ENCODE measurements at places on chromosomes 4 and X. TPM values are rescaled to one million over a fixed set of nuclear protein-coding genes. Genes with fewer than 3 reads are reported as not detected.
A peak's percentile ranks its signal among the peaks of the same experiment; 100 is the strongest.

GRCh38 chr4:1298461-1298860 is 8.8 kb downstream of the MAEA start:
- DNase-seq: peak; percentile 41

GRCh38 chr4:80990851-80991250 is 39.7 kb upstream of the BMP3 start:
- no peak for DNase-seq

- no peak for DNase-seq
Measured at GRCh38 chr4:186151499-186151898, 39.9 kb upstream of the CYP4V2 start.

GRCh38 chr4:5863461-5864113 is 29.3 kb downstream of the CRMP1 start:
- DNase-seq: no peak

DNA sequence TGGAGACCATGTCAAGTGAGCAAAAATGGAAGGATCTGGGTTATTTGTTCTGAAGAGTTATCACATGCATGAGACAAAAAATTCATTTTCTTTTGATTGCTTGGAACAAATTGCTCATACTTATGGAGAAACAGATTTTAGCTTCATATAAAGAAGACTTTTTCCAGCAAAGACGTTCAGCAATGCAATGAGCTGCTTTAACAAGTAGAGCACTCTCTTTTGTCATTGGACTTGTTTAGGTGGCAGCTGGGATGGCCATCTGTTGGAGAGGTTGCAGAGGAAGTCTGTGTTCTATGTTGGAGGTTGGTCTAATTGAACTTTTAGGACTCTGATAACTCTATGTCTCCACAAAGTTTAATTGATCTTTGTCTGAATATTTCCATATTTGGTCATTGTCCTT is 19.9 kb upstream of the CEP135 start:
- no peak for DNase-seq

- DNase-seq: no peak
Measured at GRCh38 chr4:77273412-77273811, 116.4 kb downstream of the CCNG2 start.

- DNase-seq: peak; percentile 74
Measured at GRCh38 chr4:121711263-121712000, 14.7 kb upstream of the ANXA5 start.

DNA sequence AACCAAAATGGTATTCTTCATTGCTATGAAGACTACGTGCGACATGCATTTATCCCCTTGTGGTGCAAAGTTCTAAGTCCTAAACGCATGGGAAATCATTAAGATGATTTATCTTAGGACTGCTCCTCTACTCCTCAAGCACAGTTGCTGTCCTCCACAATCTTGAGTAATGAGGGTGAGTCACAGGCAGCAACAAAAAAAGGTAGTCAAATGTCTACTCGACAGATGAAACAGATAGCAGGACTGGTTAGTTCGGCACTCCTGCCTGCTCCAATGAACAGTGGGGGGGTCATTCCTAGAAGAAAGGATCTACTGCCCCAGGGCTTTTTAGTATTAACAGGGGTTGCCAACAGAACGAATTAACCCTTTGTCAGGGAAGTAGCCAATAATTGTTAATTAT is 233.7 kb upstream of the FGF13 start:
- DNase-seq: no peak

DNA sequence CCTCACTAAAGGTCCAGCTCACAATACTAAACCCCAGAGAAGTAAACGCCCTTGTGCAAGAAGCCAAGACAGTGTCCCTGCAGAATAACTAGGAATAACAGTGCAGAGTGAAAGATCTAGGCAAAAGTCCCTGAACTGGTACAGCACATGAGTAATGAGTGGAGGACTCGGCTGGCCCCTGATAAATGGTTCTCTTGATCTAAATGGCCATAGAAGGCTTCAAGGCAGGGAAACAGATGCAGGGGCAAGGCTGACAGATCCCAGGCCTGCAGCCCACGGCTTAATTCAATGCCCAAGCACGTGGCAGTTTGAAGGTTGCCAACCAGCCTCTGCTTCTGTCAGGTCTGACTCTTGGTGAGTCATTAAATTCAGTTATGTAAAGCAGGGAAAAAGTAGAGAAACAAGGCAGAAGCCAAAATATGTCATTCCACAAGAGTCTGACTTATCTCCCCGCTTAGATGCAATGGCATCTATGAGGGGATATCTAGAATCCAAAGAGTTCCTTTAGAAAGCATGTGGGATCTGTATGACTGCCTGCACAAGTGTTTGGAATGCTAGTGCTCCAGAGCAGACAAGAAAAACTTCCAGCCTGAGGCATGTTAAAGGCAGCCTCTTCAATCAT is 121.3 kb downstream of the PRDM5 start:
- no peak for DNase-seq

- no peak for DNase-seq
Measured at GRCh38 chr4:99826016-99826415, 9.4 kb downstream of the DAPP1 start.

- no peak for DNase-seq
Measured at GRCh38 chr4:111847296-111848008, 297.8 kb upstream of the FAM241A start.

GRCh38 chr4:149409146-149409545 is 406.5 kb downstream of the IQCM start:
- DNase-seq: no peak

- no peak for DNase-seq
Measured at GRCh38 chrX:67544281-67545035, 637 bp downstream of the AR start.

GRCh38 chr4:182448281-182449151 is 205.3 kb downstream of the TENM3 start:
- peak; percentile 83 for DNase-seq

GRCh38 chr4:64893205-64893604 is 484.0 kb upstream of the TECRL start:
- no peak for DNase-seq

- no peak for DNase-seq
Measured at GRCh38 chr4:3736806-3737205, 29.4 kb upstream of the ADRA2C start.

DNA sequence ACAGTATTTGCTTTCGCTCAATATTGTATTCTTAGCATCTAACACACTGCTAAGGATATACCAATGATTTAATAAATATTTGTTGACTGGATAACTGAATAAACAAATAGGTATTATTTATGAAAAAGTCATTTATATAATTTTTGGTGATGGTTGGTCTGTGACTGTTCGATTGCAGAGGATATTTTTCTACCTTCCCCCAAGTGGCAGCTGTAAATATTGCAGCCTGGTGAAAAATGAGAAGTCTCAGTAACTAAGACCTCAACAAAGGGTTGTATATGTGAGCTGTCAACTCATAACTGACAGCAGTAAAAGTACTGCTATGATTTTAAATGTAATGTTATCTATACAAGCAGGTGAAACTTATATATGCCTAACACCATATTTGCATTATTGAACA is 36.0 kb downstream of the HTR2C start:
- no peak for DNase-seq

DNA sequence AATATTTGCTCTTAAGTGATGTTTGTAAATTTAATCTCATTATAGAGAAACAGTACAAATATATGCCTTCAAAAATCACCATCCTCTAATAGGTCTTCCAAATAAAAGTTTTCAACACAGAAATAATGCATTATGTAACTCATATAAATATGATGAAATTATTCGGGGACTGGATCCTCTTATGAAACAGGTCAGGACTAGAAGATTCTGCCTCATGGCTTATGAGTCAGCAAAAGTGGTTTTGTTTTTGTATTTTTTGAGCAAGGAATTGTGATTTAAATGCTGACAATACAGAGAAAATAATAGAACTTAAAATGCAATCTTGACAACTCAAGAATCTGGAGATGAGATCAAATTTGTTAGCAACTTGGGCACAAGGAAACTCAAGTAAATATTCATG is 179.7 kb upstream of the NDP start:
- no peak for DNase-seq

DNA sequence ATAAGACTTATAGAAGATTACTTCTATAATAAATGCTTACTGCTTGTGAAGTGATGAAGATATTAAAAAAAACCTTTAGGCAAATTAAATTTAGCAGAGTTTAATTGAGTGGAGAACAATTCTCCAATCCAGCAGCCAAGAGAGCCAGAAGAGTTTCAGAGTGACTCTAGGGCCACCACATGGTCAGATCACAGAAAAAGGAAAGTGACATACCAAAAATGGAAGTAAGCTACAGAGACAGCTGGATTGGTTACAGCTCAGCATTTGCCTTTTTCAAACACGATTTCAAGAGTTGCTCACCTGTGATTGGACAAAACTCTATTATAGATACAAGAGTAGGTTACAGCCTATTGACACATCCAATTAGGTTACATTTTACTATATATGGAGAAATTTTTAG is 79.0 kb upstream of the TRAM1L1 start:
- DNase-seq: no peak

- peak; percentile 19 for DNase-seq
Measured at GRCh38 chrX:45849261-45849862, 648.7 kb upstream of the DIPK2B start.

DNA sequence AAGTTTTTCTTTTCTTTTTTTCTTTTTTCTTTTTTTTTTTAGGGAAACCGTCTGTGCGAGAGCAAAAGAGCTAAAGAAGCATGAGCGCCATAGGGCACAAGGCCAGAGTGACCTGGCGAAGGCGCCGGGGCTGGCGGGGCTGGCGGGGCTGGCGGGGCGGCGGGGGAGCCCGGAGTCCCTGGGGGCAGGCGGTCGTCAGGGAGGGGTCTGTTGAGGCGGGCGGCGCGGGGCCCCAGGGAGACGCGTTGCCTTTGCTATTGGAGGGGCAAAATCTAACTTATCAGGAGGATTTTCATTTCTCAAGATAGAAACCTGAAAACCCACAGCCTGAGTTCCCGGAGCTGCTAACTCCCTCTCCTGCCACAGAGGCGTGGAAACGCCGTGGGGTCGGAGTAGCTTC is 135.6 kb upstream of the SMAD1 start:
- DNase-seq: no peak

DNA sequence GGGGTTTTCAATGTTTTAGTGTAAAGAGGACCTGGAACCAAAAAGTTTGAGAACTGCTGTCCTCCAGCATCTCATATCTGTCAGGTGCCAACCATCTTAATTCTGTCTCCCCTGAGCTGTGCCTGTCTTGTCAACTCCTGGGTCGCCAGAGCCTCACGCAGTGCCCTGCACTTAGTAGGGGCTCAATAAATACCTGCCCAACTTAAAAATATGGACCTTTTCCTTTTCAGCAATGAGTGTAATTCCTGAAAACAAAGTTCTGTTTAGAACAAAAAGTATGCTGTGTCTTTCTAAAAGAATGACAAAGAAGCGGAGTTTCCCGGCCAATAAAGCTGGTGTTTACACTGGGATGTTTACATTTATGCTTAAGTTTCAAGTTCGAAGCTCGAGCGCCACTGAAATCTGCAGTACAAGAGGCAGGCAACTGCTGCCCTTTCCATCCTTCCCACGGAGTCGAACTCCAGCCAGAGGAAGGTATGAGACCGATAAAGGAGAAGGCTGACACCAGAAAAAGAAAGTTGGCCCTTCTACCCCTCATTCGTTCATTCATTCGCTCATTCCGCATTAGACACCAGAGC is 1.1 kb upstream of the HTATSF1 start:
- DNase-seq: no peak

DNA sequence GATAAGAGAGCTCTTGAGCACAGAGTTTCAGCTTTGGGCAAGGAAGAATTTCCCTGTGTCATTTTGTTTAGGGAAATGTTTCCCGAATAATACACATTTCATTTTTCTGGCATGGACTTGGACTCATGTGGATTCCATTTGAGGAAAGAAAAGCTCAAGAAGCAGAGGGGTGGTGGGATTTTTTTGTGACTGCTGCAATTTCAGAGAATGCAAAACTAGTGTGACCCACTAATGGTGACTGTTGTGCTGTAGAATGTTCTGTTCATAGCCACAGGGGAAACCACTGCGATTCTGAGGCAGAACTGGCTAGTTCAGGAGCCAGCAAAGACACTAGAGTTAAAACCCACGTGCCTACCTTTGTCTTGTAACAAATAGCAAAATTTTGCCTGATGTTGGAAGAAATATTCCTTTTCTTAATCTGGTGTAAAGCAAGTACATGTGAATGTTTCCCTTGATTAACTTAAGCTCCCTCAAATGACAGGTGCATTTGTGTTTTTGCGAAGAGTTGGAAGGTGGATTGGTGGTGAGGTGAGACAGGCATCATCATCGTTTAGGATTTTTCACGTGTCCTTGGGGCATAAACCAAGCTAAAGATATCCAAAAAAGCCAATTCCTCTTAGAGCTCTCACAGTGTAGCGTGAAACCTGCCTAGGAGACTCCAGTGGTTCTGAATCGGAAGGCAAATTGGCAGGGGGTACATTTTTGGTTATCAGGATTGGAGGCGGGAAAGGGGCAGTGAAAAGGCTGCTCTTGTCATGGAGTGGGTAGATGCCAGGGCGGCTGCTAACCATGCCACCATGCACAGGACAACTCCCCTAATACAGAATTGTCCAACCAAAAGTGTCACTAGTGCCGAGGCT is 38.0 kb upstream of the FAM9C start:
- DNase-seq: no peak

DNA sequence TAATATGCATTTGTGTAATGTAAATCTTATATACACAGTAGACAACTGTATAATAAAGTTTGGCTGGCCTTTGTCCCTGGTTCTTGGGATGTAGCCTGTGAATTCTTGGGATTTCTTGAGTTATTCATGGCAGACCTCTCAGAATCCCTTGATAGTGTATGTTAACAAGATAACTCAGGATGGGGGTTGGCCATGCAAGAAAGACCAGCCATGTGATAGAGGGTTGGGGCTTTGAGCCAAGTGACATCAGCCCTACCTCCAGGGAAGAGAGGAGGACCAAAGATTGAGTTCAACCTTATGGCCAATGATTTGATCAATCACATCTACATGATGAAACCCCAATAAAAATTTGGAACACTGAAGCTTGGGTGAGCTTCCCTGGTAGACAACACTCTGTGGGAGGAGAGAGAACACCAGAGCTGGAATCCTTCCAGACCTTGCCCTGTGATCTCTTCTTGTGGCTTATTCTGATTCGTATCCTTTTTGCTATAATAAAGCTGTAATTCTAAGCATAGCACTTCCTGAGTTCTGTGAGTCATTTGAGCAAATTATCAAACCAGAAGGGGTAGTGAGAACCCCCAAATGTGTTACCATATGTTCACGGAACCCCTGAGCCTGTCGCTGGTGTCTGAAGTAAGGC is 11.3 kb downstream of the SLC2A9 start:
- DNase-seq: no peak

- DNase-seq: no peak
Measured at GRCh38 chr4:168059251-168059650, 33.1 kb upstream of the ANXA10 start.

- no peak for DNase-seq
Measured at GRCh38 chrX:53483838-53484405, 49.8 kb upstream of the HSD17B10 start.

- no peak for DNase-seq
Measured at GRCh38 chr4:162645381-162645780, 481.6 kb upstream of the FSTL5 start.

- no peak for DNase-seq
Measured at GRCh38 chr4:84718699-84719098, 135.8 kb downstream of the CDS1 start.

The POU4F2 gene
- total RNA-seq: not detected

The PCDH7 gene
- total RNA-seq: 6.8 TPM

The TRIM61 gene
- 1.5 TPM for total RNA-seq

The IDS gene
- 120 TPM for total RNA-seq

The BST1 gene
- total RNA-seq: 20.8 TPM

The GABRE gene
- 21.2 TPM for total RNA-seq

The UGT2B15 gene
- total RNA-seq: not detected
